ENCODE measurements at places on chromosomes 16 and 17.

DNA sequence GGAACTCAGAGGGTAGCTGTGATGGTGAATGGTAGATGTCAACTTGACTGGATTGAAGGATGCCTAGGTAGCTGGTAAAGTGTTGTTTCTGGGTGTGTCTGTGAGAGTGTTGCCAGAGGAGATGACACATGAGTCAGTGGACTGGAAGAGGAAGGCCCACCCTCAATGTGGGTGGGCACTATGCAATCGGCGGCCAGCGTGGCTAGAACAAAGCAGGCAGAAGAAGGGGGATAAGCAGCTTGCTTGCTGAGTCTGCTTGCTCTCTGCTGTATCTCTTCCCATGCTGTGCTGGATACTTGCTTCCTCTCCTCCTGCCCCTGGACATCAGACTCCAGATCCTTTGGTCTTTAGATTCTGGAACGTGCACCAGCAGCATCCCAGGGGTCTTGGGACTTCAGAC is 128.1 kb downstream of the AIPL1 start:
- DNase-seq, result no peak

- no peak for DNase-seq
Observed at GRCh38 chr17:16873174-16874035, 98.5 kb downstream of the TNFRSF13B start.

DNA sequence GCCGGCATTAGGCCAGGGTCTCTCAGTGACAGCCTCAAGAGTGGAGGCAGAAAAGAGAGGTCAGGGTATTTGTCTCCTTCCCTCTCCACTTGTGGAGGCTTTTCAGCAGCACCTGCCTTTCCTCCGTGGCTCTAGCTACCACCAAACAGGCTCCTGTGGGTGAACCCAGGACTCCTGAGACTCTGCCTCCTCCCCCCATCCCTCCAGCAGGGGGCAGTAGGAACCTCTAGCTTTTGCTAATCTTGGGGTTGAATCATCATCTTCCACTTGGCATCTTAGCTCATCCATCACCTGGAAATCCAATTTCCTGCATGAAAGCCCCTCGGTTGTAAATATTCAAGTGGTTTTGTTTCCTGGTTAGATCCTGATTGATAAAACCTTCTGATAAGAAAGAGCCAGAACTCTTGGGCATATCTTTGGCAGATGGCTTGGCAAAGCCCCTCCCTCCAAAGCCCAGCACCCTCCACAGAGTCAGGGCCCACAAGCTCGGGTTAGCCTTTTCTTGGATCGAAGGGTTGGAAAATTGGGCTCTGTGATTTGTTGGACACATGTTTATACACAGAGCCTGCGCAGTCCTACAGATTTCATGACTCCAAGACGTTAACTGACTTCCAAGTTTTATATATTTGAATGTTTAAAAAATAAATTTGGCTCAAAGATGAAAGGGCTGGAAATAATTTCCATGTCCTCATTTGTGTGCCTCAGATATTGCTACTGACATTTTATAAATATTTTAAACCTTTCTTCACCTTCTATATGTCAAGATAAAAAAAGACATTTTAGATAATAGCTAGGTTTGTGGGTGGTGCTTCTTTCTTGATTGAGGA is 322.1 kb downstream of the MAP2K4 start:
- no peak for DNase-seq

GRCh38 chr17:19883537-19884215 is 15.9 kb upstream of the ULK2 start:
- DNase-seq, result no peak

GRCh38 chr17:73777131-73777449 is 132.8 kb upstream of the SDK2 start:
- no peak for DNase-seq

DNA sequence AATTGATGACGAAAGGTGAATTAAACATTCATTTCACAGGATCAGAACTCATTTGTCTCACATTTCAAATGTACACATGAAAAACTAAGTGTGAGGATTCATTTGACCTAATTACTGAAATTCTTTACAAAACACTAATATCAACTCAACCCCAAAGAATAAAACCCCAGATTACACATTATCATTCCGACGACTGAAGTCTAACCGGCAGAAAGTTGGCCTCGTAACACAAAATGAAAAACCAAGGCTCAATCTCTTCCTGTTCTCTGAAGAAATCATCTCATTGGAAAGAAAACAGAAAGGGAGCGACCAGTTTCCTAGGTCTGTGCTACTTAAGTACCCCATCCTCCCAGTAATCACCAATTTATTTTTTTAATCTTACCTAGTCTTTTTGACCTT is 1.8 kb downstream of the JPT1 start:
- no peak for DNase-seq

- no peak for DNase-seq
Observed at GRCh38 chr16:73713778-73714495, 582.7 kb upstream of the PSMD7 start.
